Dorsolateral prefrontal cortex (tissue), 122 donors: ENCODE measurements at places on chromosomes 7 and 10. TPM values are rescaled to one million over a fixed set of nuclear protein-coding genes. Genes with fewer than 3 reads are reported as not detected.

ACTR3C gene
- total RNA-seq = 15.0 TPM

HELLS gene
- 10.2 TPM for total RNA-seq

- no peak for DNase-seq
Observed at GRCh38 chr10:128694168-128694850, 568.1 kb upstream of the MKI67 start.

DNA sequence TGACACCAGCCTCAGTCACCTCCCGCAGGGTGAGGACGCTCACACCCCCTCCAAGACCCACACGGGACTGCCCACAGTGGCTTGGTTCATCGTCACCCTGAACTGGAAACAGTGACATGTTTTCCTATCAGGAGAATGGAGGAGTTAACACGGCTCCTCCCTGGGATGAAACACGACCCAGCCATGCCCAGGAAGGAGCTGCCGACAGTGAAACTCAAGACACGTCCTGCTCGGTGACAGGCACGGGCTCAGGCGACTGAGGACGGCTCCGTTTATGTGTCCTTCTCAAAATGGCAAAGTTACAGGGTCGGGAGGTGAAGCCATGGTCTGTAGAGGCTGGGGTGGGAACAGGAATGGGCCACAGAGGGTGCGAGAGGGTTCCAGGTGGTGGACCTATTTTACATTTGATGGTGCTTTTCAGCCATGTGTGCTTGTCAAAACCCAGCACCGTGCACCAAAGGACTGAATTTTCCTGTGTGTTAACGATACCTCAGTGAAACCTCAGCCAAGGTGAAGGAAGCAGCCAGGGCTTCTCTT is 272.4 kb downstream of the ADARB2 start:
- DNase-seq = no peak

DNA sequence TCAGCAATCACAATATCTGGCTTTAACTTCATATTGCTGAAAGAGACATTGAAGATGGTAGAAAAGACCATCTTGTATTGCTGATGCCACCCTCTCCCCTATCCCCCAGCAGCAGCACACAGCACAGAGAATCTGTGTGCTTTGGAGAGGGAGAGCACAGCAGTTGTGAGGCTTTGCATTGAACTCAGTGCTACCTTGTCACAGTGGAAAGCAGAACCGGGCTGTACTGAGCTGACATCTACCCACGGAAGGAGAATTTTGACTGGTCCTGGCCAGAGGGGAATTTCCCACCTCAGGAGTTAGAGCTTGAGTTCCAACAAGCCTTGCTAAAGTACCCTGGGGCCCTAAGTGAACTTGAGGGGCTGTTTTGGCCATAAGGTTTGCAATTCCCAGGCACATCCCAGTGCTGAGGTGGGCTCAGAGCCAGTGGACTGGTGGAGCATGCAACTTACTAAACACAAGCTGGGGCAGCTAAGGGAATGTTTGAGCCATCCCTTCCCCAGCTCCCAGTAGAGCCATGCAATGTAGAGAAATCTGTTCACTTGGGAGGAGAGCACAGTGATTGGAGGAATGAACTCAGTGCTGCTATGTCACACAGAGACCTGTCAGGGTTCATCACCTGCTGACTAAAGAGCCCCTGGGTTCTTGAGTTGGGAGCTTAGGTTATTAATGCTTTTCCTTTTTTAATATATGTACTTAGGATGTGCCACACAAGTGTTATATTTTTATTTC is 62.1 kb downstream of the OR13A1 start:
- DNase-seq = no peak
